ENCODE measurements at places on chromosomes 2 and 18.

DNA sequence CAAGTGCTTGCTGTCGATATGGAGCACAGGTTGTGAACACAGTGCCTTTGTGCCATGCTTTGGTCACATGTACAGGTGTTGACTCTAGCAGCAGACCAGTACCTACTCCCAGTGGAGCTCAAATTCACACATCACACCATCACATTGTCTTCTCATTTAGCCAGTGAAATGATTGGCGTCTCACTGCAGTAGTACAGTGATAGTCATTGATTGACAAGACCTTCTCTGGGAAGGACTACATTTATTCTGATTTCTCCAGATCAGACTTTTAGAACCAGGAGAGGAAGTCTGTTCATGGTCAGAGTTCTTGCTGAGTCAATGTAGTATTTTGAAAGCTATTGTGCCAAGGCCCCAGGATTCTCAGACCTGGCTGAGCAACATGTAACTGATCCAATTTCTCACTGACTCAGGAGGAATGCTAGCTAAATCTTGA is 75.2 kb downstream of the FMNL2 start:
- peak; percentile 65 for DNase-seq

- no peak for DNase-seq
Measured at GRCh38 chr2:3624059-3624794, 29.3 kb downstream of the COLEC11 start.

- DNase-seq: no peak
Measured at GRCh38 chr18:47986620-47987387, 56.3 kb upstream of the SMAD2 start.

- DNase-seq: no peak
Measured at GRCh38 chr2:160907738-160908137, 252.5 kb upstream of the TANK start.

- DNase-seq: no peak
Measured at GRCh38 chr2:9484533-9484932, 10.2 kb downstream of the IAH1 start.

Measured in NCI-H226 (cell line).